ENCODE measurements at places on chromosomes 1 and 21.
A peak's percentile ranks its signal among the peaks of the same experiment; 100 is the strongest.

DNA sequence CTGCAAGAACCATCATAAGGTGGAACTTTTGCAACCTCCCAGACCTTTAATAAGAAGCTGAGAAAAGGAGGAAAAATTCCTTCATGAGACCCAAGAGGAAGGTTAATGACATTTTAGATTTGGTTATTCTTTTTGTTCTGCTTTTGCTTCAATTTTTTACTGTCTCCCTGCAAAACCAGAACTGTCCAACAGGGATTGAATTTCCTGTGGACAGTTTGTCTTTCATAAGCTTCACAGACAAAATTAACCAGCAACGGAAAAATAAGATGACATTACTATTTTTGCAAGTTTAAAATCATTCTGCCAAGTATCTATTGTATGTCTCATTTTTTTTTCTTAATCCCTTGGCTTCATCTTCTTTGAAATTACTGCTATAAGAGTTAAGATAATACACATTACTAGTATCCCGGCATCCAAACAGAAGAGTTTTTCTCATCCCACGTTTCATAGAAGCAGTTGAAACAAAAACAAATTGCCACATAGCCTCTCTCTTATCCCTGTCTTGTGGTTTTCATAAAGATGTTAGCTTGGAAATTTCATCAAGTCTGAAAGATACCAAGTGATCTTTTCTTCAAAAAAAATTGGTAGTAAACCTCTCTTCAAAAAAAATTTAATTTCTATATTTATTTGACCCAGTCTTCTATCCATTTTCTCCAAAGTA, 465.3 kb upstream of the PTBP2 start:
- no peak for DNase-seq

- DNase-seq: no peak
Measured at GRCh38 chr1:50289495-50289894, 133.7 kb downstream of the DMRTA2 start.

DNA sequence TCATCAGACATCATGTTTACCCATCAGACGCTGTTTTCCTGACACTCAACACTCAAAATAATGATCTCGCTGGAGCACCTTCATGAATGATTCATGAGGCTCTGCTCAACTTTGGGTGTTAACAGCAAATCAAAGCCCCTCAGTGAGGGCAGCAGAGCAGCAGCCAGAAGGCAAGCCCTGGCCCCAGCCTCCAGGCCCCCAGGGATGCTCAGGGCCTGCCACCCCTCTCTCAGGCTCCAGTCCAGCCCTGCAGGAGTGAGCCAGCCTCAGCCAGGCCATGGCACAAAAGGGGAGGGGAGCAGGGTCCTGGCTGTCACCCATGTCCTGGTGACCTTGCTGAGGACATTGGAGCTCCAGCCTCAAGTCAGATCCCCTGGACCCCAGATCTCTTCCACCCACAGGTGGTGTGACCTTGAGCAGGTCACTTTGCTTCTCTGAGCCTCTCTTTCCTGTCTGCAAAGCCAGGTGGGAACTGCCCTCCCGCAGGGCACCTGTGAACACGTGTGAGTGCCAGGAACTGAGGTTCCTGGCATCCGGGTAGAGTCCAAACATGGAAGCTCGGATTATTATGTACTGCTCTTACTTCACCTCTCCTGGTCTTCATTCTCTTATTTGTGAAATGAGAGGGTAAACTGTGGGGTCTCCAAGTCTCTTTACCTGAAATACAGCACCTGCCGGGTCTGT, 161.6 kb upstream of the VAMP3 start:
- no peak for DNase-seq

DNA sequence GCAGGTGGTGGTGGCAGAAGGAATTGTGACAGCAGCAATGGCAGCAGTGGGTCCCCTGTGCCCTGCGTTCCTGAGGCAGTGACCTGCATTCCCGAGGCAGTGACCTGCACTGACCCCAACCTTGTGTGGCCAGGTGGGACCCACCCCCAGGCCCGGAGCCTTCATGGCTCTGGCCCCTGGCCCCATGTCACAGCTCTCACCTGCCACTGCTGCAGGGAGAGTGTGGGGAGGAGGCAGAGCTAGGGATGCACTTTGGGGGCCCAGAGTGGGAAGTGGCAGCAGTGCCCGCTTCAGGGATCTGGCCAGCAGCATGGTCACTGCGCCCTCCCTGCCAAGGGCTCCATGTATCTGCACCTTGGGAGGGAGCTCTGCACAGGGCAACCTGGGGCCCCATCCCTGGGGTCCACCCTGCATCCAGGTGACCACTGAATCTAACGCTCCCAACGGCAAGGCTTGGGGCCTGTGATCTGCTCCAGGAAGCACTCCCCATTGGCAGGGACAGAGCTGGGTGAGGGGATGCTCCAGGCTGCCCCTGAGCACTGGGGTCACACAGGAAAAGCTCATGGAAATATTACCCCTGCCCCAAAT, 618.6 kb downstream of the RWDD3 start:
- DNase-seq: no peak

GRCh38 chr1:41238311-41238988, 3.7 kb downstream of the SCMH1 start:
- peak; percentile 60 for DNase-seq

DNA sequence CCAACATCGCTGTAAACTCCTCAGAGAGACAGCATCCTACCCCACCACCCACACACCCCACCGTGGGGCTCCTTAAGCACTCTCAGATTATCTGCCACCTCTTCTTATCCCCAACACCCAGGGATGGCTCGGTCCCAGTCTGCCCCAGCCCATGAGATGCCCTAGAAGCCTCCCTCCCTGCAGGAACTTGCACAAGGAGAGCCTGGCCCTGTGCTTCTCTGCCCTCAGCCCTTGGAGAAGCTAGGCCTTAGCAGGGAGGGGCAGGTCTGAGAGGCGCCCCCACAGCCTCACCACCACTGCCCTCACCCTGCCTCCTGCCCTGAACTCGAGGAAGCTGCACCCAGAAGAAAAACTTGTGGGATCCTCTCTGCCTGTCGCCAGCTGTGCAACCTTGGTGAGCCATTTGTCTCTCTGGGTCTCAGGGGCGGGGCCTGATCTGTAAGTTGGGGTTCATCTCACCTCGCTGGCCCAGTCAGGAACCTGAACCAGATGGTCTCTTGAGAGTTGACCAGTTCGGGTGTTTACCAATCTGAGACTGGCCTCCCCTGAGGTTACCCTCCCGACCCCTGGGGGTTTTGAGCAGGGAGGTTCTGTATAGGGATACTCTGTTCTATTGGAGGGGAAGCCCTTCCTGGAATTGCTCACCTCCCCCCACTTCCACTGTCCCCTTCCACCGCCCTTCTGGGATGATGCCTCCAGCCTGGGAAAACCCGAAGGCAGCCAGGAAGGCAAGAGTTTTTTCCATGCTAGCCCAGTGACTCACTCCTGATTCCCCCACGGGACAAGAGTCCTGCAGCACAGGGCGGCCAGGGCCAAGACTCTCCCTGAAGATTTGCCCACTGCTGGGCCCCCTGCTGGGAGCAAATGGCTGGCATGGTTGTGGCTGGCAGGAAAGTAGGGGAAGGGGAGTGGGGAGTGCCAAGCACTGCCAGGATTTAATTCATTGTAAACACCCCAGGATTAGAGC, at the start of gene S100A3:
S100A3 (minus strand) TSS at position 537 of the 967 bp plus-strand sequence. CDS start 773 bp downstream, outside the sequence.
- peak; percentile 97 for DNase-seq

- DNase-seq: peak; percentile 26
Measured at GRCh38 chr1:84570436-84571149, 3.6 kb downstream of the CTBS start.

DNA sequence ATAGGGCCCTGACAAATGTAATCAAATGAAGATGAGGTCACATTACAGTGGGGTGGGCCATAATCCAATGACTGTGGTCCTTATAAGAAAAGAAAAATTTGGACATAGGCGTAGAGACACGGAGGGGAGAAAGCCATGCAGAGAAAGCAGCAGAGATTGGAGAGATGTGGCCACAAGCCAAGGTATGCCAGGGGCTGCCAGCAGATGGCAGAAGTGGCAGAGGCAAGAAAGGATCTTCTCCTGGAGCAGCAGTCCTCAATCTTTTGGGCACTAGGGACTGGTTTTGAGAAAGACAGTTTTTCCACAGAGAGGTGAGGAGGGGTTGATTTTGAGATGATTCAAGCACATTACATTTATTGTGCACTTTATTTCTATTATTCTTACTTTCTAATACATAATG, 355.1 kb downstream of the NPHP4 start:
- no peak for DNase-seq

GRCh38 chr1:226135059-226135651, 51.4 kb downstream of the ACBD3 start:
- DNase-seq: no peak

GRCh38 chr1:175054736-175055135, 12.9 kb upstream of the TNN start:
- no peak for DNase-seq

- DNase-seq: no peak
Measured at GRCh38 chr21:17250778-17251241, 262.0 kb upstream of the CXADR start.

DNA sequence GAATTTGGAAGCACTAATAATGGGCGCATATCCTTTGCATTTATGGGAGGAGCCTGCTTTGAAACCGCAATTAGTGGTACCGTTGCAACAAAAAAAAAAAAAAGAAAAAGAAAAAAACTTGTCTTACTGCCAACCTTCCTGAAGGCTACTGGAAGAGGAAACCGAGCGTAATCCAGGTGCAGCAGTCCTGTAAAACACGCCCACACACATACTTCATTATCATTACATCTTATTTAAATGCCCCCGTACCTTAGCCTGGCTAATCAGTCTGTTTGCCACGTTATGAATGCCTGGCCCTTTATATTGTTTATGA, 686 bp upstream of the ZNF281 start:
- DNase-seq: no peak

- no peak for DNase-seq
Measured at GRCh38 chr21:29193901-29194300, 63.5 kb downstream of the MAP3K7CL start.

GRCh38 chr21:33951276-33952178, 35.9 kb upstream of the ATP5PO start:
- DNase-seq: peak; percentile 44

All from EH (cell line).